NCI-H1105 (cell line): ENCODE measurements at places on chromosomes 3 and 15.

DNA sequence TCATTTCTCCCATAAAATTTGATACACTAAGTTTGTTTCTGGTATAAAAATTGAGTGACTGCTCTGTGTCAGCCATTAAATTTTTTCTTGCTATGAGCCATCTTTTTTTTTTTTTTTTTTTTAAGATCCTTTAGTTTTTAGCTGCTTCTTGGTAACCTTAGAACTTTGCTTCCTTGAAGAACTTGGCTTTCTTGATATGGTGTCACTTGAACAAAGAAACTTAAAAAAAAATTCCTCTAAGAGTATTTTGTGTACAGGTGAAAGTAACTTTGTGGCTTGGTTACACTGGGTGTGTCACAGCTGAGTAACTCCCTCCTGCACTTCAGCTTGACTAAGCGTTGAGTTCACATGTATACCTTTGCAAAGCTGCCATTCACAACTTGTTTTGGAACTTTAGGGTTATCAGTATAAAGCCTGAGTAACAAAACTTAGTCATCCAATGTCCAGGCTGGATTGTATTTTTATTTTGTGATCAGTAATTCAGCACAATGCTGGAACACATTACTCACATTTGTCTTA, 6.5 kb downstream of the CHD2 start:
- no peak for DNase-seq

DNA sequence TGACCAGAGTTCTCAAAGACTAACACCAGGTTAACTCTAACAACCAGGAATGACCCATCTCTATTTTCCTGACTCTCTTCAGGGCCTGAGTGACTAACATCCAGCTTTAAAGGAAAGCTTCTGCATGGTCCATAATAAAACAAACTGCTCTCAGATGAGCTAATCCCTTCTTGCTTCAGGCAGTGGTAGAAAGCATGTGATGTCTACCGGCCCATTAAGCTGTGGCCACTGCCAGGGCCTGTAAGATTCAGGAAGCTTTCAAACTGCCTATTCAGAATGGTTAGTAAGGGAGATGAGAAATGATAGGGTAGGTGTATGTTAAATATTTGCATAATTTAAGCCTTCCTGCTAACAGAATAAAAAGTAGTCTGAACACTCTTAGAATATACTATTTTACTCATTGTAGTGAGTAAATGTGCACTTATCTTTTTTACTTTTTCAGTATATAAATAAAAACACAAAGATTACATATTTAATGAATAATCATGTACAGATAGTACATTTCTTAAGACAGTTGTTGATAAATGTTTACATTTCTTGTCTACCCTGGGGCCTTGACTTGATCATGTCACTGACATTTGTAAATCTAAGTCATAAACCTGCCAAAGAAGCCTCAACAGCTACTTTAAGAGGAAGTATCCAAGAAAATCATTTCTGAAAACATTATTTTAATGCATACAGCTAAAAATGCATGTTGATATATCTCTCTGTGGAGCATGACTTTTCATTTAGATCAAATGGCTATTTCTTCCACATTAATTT, 222.0 kb downstream of the MCTP2 start:
- no peak for DNase-seq

GRCh38 chr15:35784745-35785144, 238.8 kb upstream of the DPH6 start:
- DNase-seq: peak; percentile 28

DNA sequence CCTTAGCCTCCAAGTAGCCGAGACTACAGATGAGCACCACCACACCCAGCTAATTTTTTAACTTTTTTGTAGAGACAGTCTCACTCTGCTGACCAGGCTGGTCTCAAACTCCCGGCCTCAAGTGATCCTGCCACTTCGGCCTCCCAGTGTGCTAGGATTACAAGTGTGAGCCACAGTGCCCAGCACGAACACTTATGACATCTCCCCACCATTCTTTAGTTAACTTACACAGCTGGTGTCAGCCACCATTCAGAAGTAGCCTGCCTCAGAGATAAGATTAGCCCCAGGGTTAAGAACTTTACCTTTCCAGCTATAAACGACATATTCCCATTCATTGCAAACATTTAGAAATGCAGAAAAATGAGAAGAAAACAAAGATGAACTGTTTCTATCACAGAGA, 58.2 kb downstream of the TRPM7 start:
- DNase-seq: no peak

- no peak for DNase-seq
These were observed 3.6 kb downstream of the CADM2 start for GRCh38 chr3:84962415-84962814.

- DNase-seq: no peak
These were observed 137.4 kb downstream of the SERPINI1 start for GRCh38 chr3:167872941-167873340.

DNA sequence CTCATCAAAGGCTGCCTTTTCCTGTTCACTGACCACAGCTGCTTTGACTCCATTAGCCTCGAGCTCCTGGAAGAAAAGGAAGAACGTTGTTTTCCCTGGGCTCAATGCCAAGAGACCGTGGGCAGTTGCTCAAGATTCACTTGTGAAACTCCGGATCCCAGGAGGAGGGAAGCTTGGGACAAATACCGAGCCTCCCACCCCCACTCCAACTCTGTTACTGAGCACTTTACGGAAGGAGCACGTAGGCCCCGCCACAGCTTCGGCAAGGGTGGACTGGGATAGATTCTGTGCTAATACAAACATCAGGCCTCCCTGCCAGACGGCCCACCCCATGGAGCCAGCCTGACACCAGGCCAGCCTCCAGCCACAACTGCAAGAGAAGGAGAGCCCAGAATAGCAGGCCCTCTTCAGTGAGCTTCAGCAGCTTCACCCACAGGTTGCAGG, 10.8 kb upstream of the FANCD2 start:
- no peak for DNase-seq

GRCh38 chr3:131694376-131694775, 191.6 kb upstream of the MRPL3 start:
- DNase-seq: no peak

DNA sequence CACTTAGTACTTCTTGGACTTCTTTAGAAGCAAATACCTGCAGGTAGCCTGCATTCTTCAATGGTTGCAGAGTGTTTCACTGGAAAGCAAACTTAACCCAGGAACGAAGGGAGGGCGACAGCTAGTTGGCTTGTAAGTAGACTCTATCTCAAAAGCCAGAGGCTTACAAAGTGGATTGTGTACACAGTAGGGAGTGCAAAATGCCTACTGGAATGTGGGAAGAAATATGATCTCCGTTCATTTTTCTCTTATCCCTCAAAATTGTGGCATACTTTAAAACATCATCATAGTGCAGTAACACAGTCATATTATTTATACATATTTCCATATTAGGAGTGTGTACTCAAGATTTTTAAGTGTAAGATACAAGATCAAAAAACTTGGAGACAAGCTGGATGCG, 155.7 kb downstream of the LIPC start:
- DNase-seq: no peak

GRCh38 chr3:189143771-189144170, 28.0 kb upstream of the TPRG1 start:
- no peak for DNase-seq

DNA sequence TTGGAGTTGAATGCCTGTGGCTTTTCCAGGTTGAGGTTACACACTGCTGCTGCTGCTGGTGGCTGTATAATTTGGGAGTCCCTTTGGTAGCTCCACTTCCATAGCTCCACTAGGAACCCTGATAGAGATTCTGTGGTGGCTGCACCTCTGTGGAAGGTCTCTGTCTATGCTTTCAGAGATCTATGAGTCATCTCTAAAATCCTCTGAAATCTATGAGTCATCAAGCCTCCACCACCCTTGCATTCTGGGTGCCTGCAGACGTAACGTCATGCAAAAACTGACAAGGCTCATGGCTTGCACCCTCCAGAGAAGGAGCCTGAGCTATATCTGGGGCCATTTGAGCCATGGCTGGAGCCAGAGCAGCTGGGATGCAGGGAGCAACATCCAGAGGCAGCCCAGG, 1037.0 kb upstream of the CFAP20DC start:
- DNase-seq: no peak

- no peak for DNase-seq
These were observed 22.1 kb downstream of the MYO5A start for GRCh38 chr15:52506549-52506948.

GRCh38 chr3:72155391-72156064, 370.6 kb upstream of the PROK2 start:
- DNase-seq: no peak

DNA sequence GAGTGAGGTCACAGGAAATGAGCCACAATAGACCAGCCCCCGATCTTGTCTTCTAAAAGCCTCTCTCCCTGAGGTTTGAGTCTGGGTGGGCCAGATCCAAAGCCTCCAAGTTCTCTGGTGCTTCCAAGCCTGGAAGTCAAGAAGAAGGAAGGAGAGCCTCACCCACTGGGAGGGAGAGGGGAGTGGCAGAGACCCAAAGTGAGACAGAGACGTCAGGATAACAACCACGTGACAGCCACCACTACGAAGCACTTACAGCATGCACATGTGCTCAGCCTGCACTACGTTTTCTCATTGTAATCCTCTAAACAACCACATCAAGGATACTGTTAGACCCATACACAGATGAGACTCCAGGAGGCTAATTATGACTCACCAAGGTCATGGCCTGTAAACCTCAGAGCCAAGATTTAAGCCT, 197.3 kb upstream of the LINGO1 start:
- DNase-seq: no peak

- DNase-seq: no peak
These were observed 64.6 kb downstream of the CYP11A1 start for GRCh38 chr15:74302821-74303359.

DNA sequence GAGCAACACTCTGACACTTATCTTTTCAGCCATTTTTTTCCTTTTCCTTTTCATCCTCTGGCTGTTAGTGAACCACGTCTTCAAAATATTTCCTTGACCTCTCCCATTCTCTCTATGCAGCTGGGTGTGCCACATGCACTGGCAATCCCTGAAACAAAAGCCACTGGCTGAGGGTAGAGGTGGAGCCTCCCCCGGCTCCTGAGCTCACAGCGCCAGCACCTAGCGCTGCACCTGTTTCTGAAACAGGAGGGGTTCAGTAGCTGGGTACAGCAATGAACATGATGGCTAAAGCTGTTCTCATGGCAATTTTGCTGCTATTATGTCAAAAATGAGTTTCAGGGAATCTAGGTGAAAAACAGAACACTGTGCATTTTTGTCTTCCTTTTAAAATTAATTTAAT, 314.7 kb upstream of the ATP10A start:
- no peak for DNase-seq

DNA sequence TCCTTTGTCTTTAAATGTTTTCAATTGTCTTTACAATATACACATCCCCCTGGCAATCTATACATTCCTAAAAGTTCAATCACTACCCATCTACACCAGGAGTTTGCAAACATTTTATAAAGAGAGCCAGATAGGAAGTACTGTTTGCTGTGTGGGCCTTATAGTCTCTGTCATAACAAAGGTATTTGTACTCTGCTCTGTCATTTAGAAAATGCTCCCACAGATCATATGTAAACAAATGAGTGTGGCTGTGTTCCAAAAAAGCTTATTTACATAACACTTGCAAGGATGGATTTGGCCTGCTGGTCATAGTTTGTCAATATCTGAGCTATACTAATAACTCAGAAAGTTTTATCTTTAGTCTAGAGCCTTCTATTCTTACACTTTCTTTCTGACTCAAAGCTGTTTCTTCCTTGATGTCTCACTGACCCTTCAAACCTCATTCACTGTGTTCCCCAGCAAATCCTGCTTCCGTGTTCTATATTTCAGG, 511.9 kb downstream of the GBE1 start:
- DNase-seq: no peak

DNA sequence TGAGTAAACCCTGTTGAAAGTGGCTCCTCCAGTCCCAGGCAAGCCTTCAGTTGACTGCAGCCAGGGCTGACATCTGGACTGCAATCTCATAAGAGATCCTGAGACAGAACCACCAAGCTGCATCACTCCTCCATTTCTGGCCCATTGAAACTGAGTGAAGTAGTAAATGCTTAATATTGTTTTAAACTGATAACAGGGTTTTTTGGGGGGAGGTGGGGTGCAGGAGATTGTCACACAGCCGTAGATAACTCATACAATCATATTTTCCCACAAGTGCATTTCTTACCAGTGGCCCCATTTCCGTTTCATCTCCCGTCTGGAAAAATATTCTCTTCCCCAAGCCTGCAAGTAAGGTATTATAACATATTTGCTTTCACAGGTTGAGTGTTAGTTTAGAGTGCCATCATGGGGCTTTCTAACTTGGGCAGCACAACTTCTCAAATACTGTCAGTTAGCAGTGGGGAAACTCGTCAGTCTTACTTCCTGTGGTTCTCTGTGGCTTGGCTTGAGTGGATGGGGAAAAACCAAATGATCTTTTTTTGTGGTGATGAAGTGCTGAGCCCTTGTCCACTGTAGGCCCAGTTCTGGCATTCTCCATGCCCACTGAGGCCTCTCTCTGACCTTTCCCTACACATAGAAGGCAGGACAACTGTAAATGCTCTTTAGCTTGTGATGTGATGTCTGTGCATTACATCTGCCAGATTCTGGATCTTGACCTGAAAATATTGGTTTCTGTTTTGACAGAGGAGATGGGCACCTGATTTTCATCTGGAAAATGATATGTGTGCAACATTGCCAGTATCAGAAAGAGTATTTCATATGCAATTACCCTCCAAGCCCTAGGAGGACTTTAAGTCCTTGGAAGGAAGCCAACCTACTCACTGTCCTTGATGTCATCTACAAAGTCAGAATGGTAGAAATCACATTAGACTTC, 90.1 kb upstream of the BHLHE40 start:
- no peak for DNase-seq

DNA sequence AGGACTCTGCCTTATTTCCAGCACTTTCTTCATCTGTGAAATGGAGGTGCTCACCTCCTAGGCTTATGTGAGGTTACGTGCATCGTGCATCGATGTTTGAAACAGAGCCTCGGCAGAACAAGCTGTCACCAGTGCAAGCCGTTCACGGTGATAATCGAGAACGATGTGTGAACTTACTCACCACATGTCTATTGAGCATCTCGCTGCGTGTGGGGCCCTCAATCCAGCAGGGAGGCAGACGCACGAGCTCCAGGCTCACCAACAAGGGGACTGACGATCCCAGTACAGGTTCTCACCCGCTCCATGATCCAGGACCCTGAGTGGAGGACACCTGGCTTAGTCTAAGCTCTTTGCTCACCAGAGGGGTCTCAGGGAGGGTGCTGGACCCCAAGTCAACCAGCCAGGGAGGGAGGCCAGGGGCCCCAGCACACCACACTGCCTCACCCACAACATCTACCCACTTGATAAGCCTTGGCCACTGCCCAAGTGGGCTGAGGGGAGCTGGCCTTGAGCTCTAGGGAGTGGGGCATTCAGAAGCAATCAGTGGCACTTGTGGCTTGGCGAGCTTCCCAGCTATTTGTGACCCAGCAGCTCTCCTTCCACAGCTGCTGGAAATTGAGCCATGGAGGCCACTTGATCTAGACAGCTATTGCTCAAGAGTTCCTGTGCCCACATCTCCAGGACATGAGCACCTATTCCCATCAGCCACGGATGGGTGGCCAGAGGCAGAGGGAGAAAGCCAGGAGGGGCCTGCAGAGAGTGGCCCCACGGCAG, 34.4 kb upstream of the SLC6A1 start:
- peak; percentile 79 for DNase-seq

DNA sequence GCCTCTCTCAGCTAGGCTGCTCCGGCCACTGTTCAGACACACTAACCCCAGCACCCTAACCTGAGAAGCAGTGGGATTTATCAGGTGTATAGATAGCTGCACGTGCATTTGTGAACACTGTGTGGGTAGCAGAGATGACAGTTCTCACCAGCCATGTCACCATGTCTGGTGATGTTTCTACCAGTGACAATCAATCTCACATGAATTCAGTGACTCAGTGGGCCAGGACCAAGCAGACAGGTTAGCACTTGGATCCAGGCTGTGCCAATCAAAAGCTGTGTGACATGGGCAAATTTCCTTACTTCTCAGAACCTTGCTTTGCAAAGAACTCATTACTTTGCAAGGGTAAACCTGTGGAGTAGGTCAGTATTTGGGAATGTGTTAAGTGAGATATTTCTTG, 65.3 kb upstream of the GATM start:
- DNase-seq: no peak
